PC-9 (cell line): ENCODE measurements at places on chromosomes 3 and 15. TPM values are rescaled to one million over a fixed set of nuclear protein-coding genes. Genes with fewer than 3 reads are reported as not detected.

DNA sequence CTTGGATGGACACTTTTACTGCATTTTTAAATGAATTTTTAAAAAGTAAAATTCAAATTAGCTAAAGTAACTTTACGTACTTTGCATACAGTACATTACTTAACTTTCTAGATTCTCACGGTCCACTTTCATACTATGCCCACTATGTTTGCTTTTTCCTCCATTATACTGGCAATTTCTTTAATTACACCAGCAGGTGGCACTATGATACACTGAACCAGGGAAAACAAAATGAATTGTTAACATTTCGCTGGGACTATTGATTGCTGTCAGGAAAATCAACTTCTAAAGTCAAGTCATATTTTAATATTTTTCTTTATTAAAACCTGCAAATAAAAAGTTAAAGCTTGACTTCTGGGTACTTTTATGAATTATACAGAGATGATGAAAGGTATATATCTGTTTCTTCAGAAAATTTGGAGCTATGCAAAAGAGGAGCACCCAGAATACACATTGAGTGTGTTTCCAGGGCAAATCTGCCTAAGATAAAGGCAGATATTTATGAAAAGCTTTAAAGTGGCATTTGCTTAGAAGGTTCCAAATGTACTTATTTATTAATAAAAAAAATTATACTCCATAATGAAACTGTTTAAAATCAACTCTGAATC, 21.8 kb upstream of the POU1F1 start:
- DNase-seq, result no peak

GRCh38 chr15:40429068-40429710, 11.6 kb upstream of the BAHD1 start:
- no peak for DNase-seq

GRCh38 chr15:57780471-57780870, 74.0 kb downstream of the POLR2M start:
- no peak for DNase-seq

- DNase-seq, result peak; percentile 15
These were observed 164.5 kb downstream of the THSD4 start for GRCh38 chr15:71279757-71280141.

GRCh38 chr3:139322346-139322745, 21.5 kb upstream of the MRPS22 start:
- DNase-seq, result no peak

DNA sequence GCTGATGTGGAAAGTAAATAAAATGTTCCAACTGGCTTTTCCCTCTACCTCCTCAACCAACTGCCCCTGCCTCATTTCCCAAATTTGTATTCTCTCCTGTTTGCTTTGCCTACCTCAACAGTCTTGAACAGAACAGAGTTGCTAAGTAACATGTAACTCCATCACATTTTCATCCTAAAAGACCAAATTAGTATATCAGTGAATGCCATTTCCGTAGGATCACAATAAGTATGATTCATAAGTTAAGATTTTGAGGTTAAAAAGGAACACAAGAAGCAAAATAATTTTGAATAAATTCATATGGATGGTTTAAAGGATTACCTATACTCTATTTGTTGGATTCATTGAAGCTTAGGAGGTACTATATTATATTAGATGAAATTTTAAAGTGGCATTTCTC, 154.9 kb downstream of the ECT2 start:
- DNase-seq, result no peak

- no peak for DNase-seq
These were observed 6.4 kb downstream of the CMSS1 start for GRCh38 chr3:99823723-99824711.

DNA sequence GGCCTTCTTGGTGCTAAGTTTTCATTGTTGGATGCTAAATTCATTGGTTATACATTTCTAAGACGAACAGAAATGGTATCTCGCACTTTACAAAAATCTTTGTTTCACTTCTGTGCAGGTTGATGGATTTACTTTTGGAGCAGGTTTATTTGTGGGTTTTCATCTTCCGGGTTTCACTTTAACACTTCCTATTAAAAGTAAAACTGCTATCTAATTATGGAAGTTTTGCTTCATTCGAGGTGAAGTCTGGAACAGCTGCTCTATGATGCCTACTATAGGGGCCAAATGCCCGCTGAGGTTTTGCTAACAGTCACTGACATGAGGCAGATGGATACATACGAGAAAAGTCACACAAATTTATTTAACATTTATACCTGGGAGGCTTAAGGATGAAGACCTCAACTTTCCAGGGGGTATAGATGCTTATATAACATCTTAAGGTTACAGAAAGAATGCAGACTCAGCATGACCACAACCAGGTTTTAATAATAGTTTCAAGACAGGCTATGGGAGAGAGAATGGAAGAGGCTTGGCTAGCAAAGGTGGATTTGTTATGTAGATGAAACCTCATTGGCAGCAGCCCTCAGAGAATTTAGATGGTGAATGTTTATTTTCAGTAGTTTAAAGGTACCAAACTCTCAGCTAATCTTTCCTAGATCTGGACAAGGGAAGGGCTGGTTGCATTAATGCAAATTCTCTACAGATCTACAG, 54.2 kb downstream of the OSTN start:
- no peak for DNase-seq

DNA sequence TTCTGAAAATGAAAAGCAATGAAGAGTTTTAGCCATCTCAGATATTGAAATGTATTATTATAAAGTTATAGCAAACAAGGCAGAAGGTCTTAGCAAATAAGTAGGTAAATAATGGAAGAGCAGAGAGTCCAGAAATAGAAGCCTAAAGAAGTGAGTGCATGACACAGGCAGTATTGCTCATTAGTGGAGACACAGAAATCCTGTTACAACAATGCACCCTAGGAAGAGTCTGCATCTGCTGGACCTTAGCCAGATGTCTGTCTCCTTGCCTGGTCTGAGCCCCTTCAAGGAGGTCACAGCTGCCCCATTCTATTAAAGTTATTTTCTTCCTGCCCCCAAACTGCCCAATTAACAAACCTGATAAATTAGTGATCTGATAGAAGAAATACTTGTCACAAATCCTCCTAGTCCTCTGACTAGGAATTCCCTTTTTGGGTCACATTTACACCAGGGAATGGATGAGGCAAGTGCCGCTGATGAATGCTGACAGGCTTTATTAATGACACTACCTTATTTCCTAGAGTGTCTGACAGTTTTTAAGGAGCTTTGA, 51.9 kb downstream of the HOMER2 start:
- no peak for DNase-seq

- DNase-seq, result no peak
These were observed 73.0 kb upstream of the VGLL4 start for GRCh38 chr3:11716573-11717290.

DNA sequence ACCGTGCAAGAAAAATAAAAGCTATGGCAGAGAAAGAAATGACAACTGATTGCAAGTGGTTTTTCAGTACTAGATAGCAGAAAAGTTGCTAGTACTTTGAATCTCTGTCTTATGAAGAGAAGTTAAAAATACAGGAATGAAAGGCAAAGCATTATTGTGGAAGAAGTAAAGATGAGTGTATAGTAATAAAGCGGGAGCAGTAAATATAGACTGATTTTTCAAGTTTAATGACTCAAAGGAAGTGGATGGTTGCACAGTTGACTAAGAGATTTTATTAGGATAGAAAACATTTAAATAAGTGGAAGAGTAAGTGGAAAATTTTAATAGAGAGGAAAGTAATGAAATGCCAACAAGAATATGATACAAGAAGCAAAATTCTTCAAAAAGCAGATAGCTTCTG, 1076.1 kb upstream of the CADM2 start:
- DNase-seq, result no peak

DNA sequence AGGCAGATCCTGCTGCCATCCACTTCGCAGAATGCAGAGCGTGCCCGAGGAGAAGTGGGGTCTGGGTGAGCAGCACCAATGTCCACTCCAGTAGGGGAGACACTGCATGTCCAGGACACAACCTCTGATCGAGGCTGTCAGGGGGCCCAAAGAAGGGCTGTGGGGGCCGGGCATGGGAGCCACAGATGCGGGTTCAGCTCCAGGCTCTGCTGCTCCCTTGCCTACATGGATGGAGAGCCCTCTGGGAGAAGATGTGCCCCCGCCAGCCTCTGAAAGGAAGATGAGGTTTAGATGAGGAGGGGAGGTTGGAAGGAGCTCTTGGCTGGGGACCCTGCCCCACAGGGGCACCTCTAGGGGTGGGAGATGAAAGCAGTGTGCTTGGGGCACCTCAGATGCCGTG, 75.4 kb downstream of the KLF13 start:
- DNase-seq, result no peak

DNA sequence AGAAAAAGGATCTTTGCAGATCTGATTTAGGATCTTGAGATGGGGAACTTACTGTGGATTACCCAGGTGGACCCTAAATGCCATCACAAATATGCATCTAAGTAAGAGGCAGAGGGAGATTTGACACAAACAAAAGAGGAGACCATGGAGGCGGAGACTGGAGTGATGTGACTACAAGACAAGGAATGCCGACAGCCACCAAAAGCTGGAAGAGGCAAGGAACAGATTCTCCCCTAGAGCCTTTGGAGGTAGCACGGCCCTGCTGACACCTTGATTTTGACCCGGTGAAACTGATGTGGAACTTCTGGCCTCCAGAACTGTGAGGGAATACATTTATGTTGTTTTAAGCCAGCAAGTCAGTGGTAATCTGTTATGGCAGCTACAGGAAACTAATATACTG, 44.0 kb downstream of the GASK1A start:
- DNase-seq, result no peak

GRCh38 chr15:99826157-99826780, 93.0 kb upstream of the LYSMD4 start:
- no peak for DNase-seq

DNA sequence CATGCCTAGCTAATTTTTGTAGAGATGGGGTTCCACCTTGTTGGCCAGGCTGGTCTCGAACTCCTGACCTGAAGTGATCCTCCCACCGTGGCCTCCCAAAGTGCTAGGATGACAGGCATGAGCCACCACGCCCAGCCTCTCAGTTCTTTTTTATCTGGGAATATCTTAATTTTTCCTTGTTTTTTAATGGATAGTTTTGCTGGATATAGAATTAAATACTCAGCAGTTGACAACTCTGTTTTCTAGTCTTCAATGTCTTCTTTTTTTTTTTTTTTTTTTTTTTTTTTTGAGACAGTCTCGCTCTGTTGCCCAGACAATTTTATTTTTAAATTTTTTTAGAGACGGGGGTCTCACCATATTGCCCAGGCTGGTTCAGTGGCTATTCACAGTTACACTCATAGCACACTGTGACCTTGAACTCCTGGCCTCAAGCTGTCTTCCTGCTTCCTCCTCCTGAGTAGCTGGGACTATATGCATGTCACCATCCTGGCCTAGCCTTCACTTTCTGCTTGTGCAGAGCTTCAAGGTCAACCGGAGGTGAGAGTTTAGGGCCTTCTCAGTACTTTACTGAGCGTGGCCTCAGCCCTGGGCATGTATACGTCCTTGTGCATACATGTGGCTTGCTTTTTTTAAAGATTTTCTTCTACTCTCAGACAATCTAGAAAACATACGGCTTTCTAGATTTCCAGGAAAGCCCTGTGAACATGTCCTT, 120.5 kb downstream of the ZNF609 start:
- DNase-seq, result no peak

DNA sequence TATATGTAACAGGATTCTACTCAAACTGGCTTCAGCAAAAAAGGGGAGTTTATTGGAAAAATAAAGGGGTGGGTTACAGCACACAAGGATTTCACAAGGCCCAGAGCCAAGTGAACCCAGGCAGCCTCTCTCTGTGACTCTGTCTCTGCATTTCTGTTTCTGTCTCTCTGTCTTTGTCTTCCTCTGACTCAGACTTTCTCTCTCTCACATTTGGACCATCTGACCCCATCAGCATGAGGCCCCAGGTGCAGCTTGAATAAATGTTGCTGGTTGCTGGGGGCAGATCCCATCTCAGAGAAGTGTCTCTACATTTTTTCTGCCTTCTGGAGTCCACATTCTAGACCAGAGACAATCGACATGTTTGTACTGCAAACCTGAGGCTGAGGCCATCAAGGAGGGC, 45.0 kb downstream of the RPLP1 start:
- no peak for DNase-seq

DNA sequence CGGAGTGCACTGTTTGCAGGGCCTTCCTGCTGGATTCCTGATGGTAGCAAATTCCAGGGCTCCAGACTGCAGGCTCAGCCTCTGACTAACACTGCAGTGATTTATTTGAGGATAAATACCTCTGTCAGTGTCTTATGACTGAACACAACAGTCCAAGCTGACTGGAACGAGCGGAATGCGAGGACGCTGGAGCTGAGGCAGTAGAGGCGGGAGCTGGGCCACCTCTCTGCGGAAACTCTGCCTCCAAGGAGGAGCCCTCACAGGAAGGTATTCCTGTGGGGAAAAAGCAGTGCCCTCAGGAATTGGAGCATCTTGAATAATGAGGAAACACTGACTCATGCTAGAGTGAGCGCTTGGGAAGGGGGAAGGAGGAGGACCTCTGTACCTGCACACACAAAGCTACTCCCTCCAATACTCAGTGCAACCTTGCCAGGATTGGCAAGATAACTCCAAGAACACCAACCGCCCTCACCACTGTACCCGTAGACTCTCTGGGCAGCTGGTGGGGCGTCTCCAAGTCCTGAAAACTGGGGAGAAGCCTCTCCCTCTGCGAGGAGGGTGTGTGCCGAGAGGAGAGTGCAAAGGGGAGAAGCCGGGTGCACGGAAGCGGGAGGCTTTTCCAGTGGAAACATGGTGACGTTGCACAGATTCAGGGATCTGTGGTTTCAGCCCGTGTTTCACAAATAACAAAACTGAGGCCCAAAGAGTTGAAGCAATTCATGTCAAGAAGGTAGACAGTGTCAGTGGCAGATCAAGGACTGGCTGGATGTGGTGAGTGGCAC, 43.0 kb downstream of the VGLL4 start:
- peak; percentile 93 for DNase-seq

DNA sequence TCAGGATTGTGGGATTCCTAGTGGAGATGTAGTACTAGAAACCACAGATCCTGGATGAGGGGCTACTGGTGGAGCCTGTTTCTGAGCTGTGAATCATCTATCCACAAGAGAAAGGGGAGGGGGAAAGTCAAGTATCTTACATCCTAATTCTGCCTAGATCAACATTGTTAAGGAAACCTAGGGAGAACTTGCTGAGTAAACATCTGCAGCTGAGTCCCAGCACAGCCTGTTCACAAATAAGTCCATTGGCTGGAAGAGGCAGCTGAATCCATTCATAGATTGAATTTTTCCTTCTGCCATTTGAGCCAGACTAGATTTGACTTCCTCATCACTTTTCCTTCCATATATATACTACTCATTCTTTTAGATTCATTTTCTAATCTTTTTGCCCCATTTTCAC, 460.5 kb downstream of the TUSC7 start:
- no peak for DNase-seq

- DNase-seq, result no peak
These were observed 35.0 kb upstream of the CAPN7 start for GRCh38 chr3:15171096-15171495.

- DNase-seq, result no peak
These were observed 8.7 kb upstream of the CAMK1 start for GRCh38 chr3:9778143-9779074.

ATP13A5 gene
- total RNA-seq, result not detected in 2 replicates

GATA2 gene
- total RNA-seq, result 29.0 and 36.9 TPM in 2 replicates

CLDN16 gene
- 0.20 and 0.46 TPM in 2 replicates for total RNA-seq

EPHA3 gene
- not detected in 2 replicates for total RNA-seq

SPG21 gene
- total RNA-seq, result 88.3 and 91.7 TPM in 2 replicates

ADGRG7 gene
- total RNA-seq, result not detected in 2 replicates

SCN11A gene
- total RNA-seq, result not detected in 2 replicates

GALNT15 gene
- total RNA-seq, result not detected in 2 replicates

SCAANT1 gene
- not detected in 2 replicates for total RNA-seq

CILP gene
- total RNA-seq, result 0.07 and 0.08 TPM in 2 replicates

MB21D2 gene
- 4.5 and 5.1 TPM in 2 replicates for total RNA-seq
